Hippocampal formation (tissue), 2 donors: ENCODE measurements at places on chromosomes 12 and 14.

DNA sequence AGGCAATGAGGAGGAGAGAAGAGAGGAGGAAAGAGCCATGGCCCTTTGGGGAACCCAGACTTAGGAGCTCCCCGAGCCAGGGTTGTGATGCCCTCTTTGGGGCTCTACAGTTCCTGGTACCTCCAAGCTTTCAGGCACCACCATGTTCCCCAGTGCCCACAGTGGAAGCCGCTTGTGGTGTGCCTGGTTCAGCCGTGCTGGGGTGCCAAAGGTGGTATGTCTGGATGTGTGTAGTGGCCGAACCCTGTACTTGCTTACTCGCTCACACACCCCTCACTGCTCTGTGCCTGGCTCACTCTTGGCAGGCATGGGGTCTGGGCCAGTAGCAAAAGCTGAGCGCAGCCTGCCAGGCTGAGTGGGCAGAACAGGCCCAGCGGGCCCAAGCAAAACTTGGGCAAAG lies 210.7 kb downstream of the MON2 start:
- no peak for DNase-seq

- peak; percentile 18 for DNase-seq
These were observed 48.7 kb downstream of the NEUROD4 start for GRCh38 chr12:55068416-55069010.

DNA sequence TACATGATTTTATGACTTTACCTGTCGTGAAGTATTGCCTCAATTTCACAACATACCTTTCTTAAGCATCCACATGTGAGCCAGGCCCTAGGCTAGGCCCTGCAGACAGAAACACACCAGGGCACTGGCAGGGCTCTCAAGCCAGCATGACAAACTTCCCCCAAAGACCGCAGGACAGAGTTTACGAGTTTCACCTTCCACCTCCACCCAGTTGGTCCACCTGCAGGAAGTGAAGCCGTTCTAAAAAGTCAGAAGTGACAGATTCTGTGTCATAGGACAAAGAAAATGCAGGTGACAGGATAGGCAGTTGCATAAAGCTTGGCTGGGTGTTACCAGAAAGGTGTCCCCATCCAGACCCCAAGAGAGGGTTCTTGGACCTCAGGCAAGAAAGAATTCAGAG lies 382.3 kb downstream of the PCNX1 start:
- no peak for DNase-seq

DNA sequence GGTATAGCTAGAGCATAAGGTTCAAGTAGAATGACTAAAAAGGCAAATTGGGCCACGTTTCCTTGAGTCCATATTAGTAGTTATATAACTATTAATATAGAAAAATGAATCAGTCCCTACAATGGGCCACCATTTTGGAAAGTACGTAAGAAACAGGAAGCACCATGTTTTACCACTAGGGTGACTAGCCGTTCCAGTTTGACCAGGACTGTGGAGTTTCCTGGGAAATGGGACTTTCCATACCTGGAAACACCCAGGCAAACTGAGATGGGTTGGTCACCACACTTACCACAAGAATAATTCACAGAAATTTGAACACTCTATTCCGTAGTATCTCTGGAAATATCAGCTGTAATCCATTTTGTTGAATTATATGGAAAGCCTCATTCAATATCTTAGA lies 2.1 kb upstream of the MAGOHB start:
- no peak for DNase-seq

DNA sequence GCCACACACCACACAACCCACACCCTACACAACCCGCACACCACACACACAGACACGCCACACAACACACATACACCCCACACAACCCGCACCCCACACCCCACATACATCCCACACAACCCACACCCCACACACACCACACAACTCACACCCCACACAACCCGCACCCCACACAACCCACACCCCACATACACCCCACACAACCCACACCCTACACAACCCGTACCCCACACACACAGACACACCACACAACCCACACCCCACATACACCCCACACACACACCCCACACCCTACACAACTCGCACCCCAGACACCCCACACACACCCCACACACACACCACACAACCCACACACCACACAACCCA lies 78.5 kb downstream of the NOC4L start:
- no peak for DNase-seq

DNA sequence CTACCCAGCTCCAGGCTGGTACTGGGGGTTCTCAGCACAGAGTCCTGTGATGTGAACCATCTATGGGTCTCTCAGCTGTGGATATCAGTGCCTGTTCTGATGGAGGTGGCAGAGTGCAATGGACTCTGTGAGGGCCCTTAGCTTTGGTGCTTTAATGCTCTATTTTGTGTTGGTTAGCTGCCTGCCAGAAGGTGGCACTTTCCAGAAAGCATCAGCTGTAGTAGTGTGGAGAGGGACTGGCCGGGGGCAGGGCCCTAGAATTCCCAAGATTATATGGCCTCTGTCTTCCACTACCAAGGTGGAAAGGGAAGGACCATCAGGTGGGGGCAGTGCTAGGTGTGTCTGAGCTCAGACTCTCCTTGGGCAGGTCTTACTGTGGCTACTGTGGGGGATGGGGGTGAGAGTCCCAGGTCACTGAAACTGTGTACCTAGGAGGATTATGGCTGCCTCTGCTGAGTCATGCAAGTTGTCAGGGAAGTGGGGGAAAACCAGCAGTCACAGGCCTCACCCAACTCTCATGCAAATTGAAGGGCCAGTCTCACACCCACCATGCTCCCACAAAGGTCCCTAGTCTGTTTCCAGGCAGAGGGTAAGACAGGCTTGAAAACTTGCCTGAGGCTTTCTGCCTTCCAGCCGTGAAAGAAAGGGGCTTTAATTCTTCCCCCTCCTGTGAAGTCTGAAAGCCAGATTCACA lies 878.1 kb downstream of the C12orf50 start:
- DNase-seq: no peak

GRCh38 chr12:105820429-105821125 lies 318.2 kb downstream of the NUAK1 start:
- no peak for DNase-seq
